ENCODE measurements at places on chromosomes 6 and 20.

DNA sequence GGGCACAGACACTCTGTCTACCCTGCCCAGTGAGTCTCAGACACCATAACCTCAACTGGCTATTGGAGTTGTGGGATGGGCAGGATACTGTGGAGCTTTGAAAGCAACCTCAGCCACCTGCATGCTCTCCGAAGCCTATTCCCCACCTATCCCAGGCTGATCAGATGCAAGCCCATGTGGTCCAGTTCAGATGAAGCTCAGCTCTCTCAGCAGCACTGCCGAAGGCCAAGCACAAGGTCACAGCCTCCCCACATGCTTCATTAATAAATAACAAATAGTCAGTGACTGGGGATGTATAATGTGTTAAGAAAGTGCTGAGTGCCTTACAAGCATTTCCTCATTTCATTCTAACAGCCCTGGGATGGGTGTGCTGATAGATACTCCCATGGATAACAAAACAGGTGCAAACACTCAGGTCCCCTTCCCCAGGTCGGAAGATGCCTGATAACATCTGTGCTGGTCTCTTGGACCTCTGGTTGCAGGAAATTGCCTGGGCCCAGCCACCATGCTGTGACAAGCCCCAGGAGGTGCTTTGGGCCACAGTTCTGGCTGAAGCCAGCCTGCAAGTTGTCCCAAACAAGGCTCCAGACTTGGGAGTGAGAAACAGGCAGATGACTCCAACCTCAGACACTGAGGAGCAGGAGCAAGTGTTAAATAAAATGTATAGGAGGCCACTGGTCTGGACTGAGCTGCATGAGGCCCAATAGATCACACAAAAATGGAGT lies 3.7 kb downstream of the ACSS1 start:
- no peak for DNase-seq

DNA sequence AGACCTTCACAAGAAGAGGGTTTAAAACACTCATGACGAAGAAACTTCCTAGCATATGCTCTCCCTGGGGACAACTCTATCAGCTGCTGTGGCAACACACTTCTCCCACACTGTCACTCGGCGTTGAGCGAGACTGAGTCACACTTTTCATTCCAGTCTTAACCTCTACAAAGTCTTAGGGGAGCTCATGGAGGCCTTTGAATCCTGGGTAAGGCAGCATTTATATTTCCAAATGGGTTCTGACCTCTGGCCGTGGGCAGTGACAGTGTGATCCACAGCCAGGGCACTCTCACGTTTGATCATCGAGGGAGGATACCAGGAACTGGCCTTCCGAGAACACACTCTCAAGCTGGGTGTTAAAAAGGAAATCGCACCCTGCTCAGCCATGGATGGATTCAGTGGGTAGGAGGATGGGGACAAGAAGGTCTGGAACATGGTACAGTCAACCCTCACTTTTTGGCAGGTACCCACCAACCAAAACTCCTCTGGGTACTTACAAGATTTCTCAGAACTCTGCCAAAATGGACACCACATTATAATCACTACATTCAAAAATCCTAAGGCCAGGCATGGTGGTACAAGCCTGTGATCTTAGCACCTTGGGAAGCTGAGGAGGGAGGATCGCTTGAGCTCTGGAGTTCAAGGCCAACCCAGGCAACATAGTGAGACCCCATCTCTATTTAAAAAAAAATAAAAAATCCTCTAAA lies 19.6 kb downstream of the RRBP1 start:
- no peak for DNase-seq

- no peak for DNase-seq
These were observed 132.4 kb downstream of the INSM1 start for GRCh38 chr20:20500312-20500711.

GRCh38 chr6:41186031-41186562 lies 14.9 kb downstream of the TREML2 start:
- no peak for DNase-seq

GRCh38 chr6:30483677-30484279 lies 5.5 kb upstream of the HLA-E start:
- DNase-seq, result peak; percentile 65

- no peak for DNase-seq
These were observed 259.9 kb downstream of the BMP7 start for GRCh38 chr20:57006411-57007170.
